Esophagus mucosa (tissue), 1 donor: ENCODE measurements at places on chromosomes 7 and 10. TPM values are rescaled to one million over a fixed set of nuclear protein-coding genes. Genes with fewer than 3 reads are reported as not detected.

GRCh38 chr7:137266764-137267163 is 76.8 kb downstream of the PTN start:
- ATAC-seq, result no peak

GRCh38 chr7:151759591-151760042 is 117.3 kb downstream of the PRKAG2 start:
- peak; percentile 67 for ATAC-seq

The ARMS2 gene
- not detected for total RNA-seq

GRCh38 chr7:7795630-7796121 is 77.3 kb upstream of the RPA3 start:
- ATAC-seq, result peak; percentile 59

DNA sequence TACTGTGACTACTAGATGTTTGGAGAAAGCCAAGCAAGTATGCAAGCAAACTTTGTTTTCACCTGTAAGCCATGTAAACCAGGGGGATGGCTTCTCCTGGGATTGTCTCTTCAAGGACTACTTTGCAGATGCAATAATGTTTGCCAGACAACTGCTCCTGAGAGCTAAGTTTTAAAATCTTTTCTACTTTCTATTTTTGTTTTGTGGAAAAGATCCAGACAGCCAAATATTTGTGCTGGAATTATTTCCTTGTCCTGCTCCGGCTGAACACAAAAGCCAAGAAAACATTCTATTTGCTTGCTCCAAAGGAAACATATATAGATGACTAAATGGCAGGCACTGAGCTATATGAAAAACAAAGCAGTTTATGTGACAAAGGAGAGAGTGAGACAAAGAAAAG is 51.6 kb downstream of the TFPI2 start:
- no peak for ATAC-seq

DNA sequence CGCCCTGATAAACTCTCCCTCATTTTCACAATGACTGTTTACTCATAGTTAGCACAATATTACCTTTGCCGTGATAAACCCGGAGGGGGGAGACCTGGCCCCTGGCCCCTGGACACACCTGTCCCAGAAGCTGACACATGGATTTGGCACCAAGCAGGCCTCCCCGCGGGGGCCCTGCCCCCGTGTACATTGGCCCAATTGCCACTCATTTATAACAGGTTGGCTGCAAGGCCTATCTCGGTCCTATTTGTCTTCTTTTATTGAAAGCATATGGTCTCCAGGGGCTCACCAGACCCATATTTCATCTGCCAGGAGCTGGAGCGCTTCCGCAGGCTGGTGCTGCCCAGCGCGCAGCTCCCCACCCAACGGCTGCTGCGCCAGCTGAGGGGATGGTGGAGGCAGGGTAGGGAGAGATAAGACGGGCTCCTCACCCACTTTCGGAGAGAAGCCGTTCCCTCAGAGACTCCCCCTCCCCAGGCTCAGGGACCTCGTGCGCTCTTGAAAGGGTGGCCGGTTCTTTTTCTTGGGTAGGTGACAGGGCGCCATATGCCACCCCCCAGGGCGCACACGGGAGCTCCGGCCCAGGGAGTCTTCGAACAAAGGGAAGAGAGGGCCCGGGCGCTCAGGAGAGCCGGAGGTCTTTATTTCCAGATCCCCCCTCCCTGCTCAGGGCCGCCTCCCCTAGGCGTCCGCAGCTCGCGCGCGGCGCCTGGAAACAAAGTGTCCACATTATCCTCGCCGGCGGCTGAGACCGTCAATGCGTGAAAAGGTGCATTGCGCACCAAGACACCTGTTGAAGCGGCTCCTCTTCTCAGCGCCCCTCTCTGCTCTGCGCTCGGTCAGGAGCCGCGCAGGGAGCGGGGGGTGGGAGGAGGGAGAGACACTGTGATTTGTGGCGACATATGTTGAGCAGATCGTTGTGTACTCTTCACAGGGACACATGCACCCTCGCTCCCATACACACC is 4.3 kb upstream of the NEUROG3 start:
- ATAC-seq, result no peak
